ENCODE measurements at places on chromosomes 7 and 10.

DNA sequence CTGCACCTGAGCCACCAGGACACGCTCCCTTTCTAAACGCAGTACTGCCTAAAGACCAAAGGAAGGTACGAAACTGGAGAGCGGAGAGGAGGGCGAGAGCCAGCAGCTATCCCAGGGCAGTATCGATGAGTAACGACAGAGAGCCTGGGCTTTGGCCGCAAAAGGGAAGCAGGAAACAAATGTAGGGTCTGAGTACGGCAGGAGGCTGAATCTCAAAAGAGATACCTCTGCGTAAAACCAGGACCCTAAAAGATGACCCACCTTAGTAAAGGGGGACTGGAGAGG, 20.4 kb downstream of the PARP12 start:
- DNase-seq, result no peak

- DNase-seq, result no peak
Observed at GRCh38 chr7:152476551-152476950, 40.7 kb upstream of the KMT2C start.

GRCh38 chr7:95011995-95012394, 104.6 kb downstream of the PPP1R9A start:
- peak; percentile 12 for DNase-seq

GRCh38 chr7:2260820-2261219, 18.8 kb downstream of the NUDT1 start:
- DNase-seq, result no peak

DNA sequence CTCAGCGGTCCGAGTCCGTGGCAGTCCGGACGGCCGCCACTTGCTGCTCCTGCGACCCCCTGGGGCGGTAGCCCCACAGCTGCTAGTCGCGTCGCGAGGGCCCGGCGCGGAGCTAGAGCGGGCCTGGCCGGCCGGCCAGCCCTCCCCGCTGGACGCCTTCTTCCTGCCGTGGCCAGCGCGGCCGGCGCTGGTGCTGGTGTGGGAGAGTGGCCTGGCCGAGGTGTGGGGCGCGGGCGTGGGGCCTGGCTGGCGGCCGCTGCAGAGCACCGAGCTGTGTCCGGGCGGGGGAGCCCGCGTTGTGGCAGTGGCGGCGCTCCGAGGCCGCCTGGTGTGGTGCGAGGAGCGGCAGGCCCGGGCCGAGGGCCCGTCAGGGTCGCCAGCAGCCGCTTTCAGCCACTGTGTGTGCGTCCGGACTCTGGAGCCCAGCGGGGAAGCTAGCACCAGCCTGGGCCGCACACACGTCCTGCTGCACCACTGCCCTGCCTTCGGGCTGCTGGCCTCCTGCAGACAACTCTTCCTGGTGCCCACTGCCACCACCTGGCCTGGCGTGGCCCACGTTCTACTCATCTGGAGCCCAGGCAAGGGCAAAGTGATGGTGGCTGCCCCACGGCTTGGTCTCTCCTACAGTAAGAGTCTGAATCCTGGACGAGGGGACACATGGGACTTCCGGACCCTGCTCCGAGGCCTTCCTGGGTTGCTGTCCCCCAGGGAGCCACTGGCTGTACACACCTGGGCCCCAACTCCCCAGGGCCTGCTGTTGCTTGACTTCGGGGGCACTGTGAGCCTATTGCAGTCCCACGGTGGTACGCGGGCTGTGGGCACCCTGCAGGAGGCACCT, 631 bp downstream of the HPS6 start:
- DNase-seq, result no peak

DNA sequence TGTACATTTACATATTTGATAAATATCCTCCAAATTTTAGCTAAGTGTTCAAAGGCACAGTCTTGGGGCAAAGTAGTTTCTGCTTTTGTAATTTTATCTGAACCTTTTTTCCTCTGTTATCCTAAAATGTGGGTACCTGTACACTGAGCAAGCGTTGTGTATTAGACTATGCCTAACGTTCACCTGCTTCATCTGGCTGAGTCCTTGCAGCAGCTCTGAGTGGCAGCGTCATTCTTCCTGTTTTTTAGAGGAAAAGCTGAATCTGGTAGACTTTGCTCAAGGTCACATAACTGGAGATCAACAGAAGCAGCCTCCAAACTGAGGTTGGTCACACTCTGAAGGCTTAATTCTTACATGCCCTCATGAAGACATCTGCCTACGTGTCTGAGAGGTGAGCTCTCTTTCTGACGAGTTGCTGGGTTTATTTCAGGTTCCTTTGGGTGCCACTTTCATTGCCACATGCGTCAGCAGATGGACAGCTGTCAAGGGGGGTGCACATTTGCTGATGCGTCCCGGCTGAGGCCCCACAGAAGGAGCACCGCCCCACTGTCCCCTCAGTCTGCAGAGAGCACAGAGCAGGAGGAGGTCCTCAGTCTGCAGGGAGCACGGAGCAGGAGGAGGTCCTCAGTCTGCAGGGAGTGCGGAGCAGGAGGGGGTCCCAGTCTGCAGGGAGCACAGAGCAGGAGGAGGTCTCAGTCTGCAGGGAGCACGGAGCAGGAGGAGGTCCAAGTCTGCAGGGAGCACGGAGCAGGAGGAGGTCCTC, 406.5 kb upstream of the SHH start:
- no peak for DNase-seq

DNA sequence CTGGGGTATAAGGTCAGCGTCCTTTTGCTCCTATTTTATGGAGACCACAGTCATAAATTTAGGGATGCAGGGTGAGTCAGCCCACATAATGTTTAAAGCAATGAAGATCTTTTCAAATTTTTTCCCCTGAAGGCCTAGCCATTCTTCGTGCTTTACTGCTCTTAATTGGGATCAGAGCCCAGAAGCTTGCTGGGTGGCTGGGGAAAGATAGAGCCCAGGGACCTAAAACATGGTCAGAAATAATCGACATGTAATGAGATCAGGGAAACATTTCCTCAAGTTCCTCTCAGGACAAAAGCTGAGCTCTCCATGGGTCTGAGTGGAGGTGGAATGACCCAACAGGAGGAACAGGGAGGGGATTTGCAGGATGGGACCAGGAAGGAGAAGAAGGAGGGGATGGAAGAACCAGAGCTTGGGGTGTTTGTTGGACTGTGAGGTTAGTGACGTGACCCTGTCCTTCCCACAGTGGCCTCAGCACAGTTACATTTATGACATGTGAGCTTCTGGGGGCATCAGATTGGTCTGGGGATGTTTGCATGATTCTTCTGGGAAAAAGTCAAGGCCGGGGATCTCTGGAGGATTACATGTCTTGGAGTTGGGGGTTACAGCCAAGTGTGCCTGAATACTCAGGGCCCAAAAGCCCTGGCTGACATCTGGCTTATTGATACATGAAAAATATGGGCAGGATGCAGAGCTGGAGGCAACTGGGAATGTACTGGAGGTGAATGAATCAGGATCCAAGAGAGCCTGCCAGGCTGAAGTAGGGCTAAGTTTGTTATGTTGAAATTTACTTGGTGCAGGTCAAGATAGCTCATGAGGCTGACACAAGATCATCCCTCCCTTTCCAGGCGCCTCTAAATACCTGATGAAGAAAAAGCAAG, 477.9 kb downstream of the RPS24 start:
- no peak for DNase-seq

DNA sequence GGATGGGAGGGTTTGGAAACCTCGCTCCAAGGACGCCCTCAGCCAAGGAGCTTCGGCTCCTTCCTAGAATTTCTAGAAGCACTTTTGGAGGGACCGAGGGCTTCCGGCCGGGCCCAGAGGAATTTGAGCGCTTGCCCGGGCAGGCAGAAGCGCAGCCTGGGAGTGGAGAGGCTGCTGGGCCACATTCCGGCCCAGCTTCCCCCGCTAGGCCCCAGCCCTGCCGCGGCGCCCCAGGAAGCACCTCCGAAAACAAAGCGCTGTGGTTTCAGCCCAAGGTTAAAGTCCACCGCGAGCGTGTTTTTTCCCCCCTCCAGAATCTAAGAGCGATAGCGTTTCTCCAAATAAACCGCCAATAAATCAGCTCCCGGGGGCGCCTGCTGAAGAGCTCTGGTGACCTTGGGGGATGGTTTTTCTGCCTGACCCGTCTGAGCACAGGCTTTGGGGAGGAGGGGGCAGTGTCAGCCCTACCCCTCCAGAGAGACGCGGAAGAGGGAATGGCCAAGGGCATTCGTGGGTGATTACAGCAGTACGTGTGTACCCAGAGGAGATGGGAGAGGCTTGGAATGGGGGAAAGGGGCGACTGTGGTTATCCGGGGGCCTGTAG, 5.7 kb upstream of the TNRC18 start:
- DNase-seq, result no peak

DNA sequence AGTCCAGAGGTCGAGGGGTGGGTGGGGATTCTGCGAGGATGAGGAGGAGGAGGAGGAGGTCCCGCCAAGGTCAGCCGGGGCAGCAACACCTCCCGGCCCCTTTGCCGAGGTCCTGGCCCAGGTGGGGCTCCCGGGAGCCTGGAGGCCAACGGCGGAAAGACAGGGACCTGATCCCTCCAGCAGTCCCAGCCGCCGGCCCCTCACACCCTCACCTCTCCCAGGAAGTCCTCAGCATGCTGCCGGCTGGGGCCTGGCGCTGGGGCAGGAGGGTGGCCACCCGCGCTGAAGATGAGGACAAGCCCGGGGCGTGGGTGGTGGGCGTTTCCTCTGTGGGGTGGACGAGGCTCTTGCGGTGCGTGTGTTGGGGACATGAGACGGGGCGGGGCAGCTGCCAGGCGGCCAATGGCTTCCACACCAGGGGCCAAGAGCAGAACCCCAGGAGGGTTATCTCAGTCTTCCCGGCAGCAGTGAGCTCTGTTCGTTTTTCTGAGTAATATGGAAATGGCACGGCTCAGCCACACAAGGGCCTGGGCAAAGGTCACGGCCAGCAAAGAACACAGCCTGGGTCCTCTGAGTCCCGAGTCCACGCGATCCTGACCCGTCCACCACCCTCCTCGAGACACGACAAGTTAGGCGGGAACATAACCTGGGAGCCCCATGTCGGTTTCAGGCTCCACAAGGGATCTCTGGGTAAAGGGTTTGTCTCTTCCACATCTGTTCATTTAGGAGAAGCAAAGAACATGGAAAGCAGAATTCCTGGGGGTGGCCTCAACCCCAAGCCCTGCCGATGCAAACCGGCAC, 82.9 kb upstream of the PDGFA start:
- no peak for DNase-seq

- no peak for DNase-seq
Observed at GRCh38 chr10:30974773-30975415, 56.8 kb downstream of the ZNF438 start.
